ENCODE measurements at places on chromosomes 1 and 21. TPM values are rescaled to one million over a fixed set of nuclear protein-coding genes. Genes with fewer than 3 reads are reported as not detected.
A peak's percentile ranks its signal among the peaks of the same experiment; 100 is the strongest.

SERPINC1 gene
- 0.36 TPM for total RNA-seq

PLEKHN1 gene
- 0.36 TPM for total RNA-seq

GBP7 gene
- total RNA-seq = not detected

- DNase-seq = no peak
Measured at GRCh38 chr21:46063227-46063626, 34.7 kb upstream of the COL6A2 start.

DNA sequence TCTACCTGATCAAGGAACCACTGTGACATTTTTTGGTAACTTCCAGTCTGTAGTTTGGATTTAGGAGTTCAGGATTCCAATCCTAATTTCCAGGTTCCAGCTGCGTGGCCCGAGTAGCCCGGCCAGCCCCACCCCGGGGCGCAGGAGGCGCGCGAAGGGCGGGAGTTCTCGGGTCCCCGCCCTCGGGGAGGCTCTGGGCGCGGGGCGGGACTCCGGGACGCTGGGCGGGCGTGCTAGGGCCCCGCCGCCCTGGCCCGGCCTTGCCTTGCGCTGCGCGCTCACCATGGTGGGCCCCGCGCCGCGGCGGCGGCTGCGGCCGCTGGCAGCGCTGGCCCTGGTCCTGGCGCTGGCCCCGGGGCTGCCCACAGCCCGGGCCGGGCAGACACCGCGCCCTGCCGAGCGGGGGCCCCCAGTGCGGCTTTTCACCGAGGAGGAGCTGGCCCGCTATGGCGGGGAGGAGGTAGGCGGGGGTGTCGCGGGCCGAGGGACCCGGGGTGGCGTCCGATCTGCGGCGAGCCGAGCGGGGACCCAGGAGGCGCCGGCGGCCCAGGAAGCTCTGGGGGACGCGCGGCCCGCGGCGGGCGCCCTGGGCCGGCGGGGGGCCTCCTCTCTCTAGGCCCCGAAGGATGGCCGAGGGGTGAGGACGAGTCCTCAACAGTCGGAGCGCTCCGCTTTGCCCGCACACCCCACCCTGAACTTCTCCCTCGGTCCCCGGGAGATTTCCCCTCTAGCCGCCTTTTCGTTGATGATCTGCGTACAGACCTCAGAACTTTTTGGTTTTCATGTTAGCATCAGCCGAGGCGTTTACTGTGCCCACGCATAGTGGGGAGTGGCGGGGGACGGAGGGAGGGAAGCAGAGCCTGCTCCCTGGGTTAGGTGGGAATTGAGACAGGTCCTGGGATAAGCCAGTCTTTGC, at the start of gene NENF:
Gene NENF, plus strand, starts transcription at position 260 of the 916 bp plus-strand sequence. Its CDS starts 24 bp downstream, at position 284.
- DNase-seq = peak; percentile 87

- no peak for DNase-seq
Measured at GRCh38 chr1:230108580-230108979, 41.5 kb downstream of the GALNT2 start.

RCOR3 gene
- total RNA-seq = 28.7 TPM

DNA sequence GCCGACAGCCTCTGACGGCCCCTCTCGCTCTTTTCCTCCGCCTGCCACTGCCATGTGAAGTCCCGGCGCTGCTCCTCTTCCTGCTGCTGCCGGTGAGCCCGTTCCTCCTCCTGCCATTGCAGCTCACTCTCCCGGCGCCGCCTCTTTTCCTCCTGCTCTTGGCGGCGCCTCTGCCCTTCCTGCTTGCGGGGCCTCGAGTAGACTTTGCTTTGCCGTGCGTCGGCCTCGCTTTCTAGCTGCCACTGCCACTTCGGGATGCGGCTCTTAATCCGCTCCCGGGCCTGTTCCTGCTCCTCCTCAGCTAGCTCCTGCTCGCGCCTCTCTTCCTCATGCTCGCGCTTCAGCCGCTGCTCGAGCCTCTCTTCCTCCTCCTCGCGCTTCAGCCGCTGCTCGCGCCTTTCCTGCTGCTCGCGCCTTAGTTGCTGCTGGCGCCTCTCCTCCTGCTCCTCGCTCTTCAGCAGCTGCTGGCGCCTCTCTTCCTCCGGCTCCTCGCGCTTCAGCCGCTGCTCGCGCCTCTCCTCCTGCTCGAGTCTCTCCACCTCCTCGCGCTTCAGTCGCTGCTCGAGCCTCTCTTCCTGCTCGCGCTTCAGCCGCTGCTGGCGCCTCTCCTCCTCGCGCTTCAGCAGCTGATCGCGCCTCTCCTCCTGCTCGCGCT, 4.3 kb downstream of the TCHH start:
- DNase-seq = no peak

TTC24 gene
- total RNA-seq = 0.18 TPM

REN gene
- not detected for total RNA-seq

SYCP1 gene
- not detected for total RNA-seq

DNA sequence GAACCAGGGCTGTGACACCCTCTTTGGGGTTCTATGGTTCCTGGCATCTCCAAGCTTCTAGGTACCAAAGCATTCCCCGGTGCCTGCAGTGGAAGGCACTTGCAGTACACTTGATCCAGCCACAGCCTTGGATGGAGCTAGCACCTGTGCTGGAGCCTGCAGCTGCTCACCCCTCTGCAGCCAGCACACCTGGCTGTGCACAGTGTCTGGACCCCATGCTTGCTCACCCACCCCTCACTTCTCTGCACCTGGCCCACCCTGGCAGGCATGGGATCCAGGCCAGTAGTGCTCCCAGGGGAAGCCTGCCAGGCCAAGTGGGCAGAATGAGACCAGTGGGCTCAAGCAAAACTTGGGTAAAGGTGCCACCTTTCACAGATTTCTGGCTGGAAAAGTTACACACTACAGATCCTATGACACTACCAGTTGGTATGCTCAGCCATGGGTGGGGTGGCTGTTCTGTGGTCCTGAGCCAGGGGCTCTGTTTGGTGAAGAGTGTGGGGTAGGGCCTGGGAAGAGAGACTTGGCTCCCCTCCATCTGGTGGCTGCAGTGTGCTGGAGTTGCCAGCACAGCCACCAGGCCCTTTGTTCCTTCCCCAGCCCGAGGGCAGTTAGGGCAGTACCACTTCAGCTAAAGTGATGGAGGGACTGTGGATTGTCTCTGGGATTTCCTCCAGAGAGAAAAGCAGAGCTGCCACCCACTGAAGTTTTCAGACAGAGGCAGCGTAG, 157.8 kb upstream of the LRRC7 start:
- no peak for DNase-seq

- DNase-seq = no peak
Measured at GRCh38 chr1:157725221-157725577, 24.6 kb upstream of the FCRL3 start.

GRCh38 chr1:154154534-154155191, at the start of gene NUP210L:
NUP210L (minus strand) TSS chr1:154155073.
- no peak for DNase-seq

- DNase-seq = no peak
Measured at GRCh38 chr21:14753466-14754258, 207.5 kb upstream of the SAMSN1 start.

OR13G1 gene
- not detected for total RNA-seq
